ENCODE measurements at places on chromosomes 6 and 20. TPM values are rescaled to one million over a fixed set of nuclear protein-coding genes. Genes with fewer than 3 reads are reported as not detected.

DNA sequence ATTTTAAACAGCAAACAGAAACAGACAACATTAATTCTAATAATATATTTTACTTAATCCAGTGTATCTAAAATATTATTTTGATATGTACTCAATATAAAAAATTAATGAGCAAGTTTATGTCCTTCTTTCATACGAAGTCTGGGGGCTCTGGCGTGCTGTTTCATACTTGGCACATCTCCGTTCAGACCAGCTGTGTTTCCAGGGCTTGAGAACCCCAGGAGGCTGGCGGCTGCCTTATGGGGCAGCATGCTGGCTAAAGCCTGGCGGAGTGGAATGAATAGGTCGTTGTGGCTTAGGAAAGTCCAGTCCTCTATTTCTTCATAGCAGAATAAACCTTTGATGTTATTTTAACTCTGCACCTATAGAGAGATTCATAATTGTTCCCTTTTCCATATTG, 43.3 kb downstream of the DUSP22 start:
- DNase-seq = no peak

GRCh38 chr6:1561355-1561754, 48.4 kb upstream of the FOXC1 start:
- no peak for DNase-seq

DNA sequence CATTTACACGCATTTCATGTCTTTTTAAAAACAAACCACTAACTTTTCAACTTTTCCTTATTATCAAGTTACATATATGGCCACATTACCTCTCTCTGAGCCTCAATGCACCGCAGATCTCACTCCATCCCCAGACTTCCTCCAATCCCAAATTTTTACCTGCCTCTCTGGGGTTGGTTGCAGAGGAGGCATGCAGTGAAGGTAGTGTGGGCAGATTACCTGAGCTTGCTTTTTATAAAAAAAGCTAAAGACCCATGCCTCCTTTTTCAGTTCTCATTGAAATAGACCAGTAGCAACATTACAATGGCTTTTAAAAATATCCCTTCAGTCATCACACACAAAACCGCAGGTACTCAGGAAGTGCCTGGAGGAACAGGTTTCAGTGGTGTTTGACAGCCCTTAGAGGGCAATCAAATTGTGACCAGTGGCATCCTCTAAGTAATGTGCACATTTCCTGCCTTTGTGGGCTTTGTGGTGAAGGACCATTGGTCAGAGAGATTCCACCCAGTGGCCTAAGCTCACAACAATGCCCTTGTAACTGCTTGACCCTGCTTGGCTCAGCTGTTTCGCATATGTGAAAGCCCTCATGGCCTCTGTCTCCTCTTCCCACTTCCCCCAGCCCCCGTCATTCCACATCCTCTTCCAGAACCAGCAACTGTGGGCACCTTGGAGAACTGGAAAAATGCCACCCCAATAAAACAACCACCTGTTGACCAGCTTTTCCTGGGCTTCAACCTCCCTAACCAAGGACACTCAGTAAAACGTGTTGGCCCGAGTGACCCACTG, 30.2 kb upstream of the IL17A start:
- DNase-seq = no peak

GRCh38 chr6:112415366-112415765, 68.2 kb downstream of the RFPL4B start:
- no peak for DNase-seq

GRCh38 chr20:54648421-54649142, 173.2 kb downstream of the DOK5 start:
- DNase-seq = no peak

DNA sequence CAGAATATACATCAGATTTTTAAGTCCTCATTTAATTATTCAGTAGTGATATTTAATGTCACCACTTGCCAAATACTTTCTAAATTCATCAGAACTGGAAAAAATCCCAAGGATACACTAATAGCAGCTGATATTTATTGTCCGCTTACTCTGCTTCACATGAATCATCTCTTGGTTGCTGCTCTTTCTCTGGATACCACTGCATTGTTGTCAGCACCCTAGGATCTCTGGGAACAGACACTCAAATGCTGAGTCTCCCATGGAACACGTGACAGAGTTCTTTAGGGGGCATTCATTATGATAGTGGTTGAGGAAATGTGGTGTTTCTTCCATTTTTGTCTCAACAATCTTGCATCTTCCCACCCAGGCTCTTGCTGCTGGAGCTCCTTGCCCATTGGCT, 318.0 kb downstream of the RFPL4B start:
- DNase-seq = no peak

Gene IMPG1
- 0.06 TPM for total RNA-seq

Gene CAP2
- total RNA-seq = 13.4 TPM

Gene LRFN2
- total RNA-seq = not detected

DNA sequence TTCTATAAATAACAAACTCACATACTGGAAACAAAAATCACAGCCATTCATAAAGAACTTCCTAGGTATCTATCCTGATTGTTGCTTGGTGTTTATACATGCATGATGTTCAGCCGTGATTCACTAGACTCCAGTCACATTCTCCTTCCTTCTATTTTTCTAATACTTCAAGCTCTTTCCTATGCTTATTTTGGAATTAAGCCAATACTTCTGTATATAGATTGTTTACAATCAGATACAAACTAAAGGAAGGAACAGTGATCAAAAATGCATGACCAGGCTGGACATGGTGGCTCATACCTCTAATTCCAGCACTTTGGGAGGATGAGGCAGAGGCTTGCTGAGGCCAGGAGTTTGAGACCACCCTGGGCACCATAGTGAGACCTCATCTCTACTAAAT, 377.5 kb upstream of the IRAK1BP1 start:
- no peak for DNase-seq

DNA sequence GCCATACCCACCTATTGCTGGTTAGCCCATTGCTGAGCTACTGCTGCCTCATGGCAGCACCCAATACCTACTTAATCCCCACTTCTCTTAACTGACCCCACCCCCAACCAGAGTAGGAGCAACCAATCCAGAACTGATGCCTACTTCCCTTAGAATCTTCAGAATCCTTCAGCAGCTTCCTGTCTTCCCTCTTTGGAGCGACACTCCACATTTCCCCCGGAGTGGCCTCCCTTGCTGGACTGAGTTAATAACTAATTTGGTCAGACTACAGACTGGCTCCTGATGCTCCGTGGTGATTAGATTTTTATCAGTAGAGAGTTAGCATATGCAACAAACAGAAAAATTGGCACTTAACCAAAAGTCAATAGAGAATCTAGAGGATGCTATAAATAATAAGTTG, 51.2 kb upstream of the UBR2 start:
- no peak for DNase-seq

Gene TMEM217
- 7.9 TPM for total RNA-seq

Gene FABP7
- 0.22 TPM for total RNA-seq

DNA sequence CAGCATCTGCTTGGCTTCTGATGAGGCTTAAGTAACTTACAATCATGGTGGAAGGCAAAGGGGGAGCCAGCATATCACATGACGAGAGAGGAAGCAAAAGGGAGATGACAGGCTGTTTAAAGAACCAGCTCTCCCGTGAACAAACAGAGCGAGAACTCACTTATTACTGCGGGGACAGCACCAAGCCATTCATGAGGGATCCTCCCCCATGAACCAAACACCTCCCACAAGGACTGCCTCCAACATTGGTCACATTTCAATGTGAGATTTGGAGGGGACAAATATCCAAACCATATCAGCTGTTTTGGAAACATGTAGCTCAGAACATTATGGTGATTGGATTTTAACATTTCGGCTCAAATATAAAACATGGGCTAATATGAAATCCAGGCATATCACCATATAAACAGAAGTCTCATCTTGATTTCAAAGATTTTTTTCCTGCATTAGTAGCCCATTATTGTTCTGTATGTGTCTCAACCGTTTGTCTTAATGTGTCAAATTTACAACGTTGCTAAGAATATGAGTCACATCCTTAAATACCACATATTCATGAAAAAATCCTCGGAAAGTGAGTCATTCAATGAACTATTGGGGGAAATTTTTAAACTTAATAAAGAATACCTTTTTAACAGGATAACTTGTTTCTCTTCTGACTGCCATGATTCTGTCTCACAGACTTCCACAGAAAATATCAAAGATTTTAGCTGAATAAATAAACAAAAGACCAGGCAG, 894.3 kb downstream of the TFAP2A start:
- DNase-seq = no peak

DNA sequence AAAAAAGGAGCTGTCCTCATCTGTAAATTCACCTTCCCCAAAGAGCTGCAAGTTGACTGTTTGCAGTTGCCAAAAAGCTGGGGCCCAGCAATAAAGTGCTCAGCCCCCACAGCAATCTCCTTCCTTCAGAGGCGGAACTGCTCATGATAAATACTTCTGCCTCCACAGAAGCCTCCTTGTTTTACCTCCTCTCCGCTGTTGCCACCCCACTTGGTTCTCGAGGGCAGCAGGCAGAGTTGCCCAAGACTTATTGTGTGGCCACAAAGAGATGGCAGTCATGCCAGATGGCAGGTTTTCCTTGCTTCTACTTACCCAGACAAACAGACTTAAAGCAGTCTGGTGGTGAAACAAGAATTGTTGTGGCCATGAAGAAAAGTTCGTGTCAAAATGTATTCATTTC, 66.3 kb downstream of the SLX4IP start:
- no peak for DNase-seq

DNA sequence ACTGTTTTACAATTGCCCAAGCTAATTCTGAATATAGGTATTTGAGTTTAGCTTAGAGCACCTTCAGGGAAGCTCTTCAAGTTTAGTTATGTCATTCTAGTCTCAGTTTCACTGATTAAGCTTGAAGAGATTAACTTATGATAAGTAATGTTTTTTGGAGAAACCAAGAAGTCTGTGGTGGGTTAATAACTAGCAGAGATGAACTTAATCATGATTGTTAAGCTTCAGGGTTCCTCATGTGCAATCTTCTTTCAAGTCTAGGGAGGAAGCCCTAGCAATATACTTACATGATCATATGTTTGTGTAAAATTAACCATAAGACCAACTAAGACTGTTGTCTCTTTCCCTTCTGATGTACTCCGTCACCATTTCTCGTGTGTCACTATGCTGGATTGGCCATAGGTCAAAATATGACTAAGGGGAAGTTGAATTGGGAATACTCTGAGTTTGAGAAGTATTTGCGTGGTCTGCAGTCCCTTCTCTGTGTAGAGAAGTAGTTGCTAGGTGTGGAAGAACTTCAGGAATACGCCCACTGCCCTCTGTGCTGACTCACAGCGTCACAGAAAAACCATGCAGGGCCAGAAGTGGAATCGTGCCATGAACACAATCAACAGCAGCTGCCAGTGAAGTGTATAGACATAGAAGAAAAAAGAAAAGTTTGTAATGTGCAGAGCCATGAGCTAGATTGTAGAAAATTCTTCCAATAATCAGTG, 88.3 kb downstream of the SH3BGRL2 start:
- no peak for DNase-seq

DNA sequence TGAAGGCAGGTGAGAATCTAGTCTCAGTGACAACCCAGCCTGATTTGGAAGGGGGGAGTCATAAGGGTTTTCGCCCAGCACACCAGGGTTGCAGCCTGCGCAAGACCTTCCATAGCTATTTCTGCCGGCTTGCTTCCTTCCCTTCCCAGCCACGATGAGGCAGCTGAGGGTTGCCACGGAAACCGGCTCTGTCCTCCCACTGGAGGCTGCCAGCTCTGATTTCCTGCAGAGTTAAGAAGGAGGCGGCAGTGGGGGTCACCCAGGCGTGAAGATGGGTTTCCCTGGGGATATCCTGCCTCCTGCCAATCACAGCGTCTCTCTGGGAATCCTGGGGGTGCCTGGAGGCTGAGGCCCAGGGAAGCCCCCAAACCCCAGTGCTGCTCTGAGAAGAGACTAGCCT, 23.1 kb upstream of the KCNB1 start:
- peak; percentile 28 for DNase-seq

Gene COQ3
- 12.0 TPM for total RNA-seq

- DNase-seq = no peak
These were observed 16.1 kb upstream of the PPP1R14C start for GRCh38 chr6:150126641-150127291.

Gene PROCR
- 87.0 TPM for total RNA-seq

Gene AURKA
- 3.1 TPM for total RNA-seq

- no peak for DNase-seq
These were observed 2.1 kb downstream of the DNMT3B start for GRCh38 chr20:32764005-32764960.

- DNase-seq = no peak
These were observed 131.6 kb upstream of the SOX4 start for GRCh38 chr6:21461844-21462518.

DNA sequence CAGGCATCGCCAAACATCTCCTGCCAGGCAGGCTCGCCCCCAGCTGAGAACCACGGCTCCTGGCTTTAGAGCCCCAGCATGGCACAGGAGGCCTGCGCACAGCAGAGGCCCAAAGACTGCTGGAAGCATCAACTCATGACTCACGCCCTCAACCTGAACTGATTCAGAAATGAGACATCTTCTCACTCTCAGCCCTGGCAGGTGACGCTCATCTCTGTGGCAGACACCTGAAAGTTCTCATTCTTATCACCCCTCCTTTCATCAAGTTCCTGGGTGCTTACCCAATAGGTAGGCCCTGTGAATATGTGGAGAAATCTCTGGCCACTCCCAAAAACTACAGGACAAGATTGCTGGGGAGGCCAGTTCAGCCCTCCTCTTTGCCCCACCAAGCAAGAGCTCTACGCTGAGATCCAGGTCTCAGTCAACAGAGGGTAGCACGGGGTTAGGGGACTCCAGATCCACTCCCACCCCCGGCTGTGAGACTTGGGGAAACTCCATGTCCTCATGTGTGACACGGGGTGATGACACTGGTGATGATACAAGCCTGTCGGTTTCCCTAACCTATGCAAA, 11.3 kb downstream of the NFATC2 start:
- DNase-seq = no peak

DNA sequence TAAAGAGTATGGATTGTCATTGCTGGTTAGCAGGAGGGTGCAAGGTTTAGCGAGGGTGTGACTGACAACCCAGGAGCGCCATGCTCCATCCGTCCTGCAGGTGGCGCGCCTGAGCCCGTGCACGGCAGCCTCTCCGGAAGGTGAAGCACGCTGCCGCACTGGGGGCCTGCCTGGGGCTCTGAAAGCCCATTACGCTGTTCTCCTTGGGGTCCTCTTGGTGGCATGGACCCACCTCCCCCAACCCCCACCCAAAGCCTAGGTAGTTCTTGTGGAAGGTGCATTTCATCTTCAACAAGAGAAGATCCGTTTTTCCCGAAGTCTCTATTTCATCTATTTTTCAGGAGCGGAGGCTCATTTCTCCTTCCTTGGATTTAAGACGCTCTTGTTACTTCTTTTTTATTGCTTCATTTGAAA, 197.4 kb upstream of the KCNG1 start:
- DNase-seq = no peak

Gene GNAS-AS1
- total RNA-seq = not detected

DNA sequence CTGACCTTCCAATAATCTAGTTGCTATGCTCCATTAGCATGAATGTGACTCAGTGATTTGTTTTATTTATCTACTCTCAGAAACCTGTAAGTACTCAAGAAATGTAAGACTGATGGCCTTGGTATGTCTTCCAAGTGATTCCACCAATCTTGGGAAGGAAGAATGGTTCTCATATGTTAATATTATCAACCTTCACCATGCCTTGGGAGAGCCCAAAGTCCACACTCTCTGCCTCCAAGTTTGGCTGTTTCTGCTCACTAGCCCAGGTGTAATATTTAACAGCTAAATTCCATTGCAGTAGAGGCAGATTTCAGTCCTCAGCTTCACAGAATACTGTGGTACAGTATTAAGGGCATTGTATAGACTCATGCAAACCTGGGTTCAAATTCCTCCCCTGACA, 51.8 kb downstream of the CLIC5 start:
- DNase-seq = no peak

GRCh38 chr20:15257569-15257870, 920.1 kb upstream of the FLRT3 start:
- DNase-seq = no peak

Gene GINS1
- 0.83 TPM for total RNA-seq

Gene COL20A1
- total RNA-seq = 0.09 TPM

GRCh38 chr20:59184880-59185447, 21.3 kb downstream of the ZNF831 start:
- DNase-seq = no peak
